Upper lobe of right lung (tissue), 1 donor: ENCODE measurements at places on chromosomes 5 and 9.

- no peak for DNase-seq
These were observed 303.0 kb upstream of the PDE4D start for GRCh38 chr5:60196385-60197113.

GRCh38 chr5:17384181-17384580 is 113.8 kb upstream of the TAF11L2 start:
- no peak for DNase-seq

DNA sequence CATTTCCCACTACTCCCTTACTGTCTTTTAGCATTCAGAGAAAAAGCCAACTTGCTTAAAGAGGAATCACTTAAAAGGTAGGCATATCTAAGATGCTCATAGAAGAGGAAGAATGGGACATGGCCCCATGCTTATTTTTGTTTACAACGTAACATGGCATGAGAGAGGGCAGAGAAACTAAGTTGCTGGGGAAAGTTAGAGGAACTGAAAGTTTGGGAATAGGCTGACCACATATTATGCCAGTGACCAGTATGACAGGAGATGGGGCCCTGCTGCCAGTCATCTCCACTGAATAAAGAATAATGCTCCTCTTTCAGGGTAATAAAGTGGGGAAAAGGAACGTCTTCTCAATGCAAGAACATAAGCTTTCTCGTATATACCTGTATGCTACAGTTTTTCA is 1.9 kb downstream of the PLPP6 start:
- DNase-seq: no peak

- no peak for DNase-seq
These were observed 269.9 kb upstream of the PAPPA start for GRCh38 chr9:115883467-115884329.

- no peak for DNase-seq
These were observed 5.5 kb upstream of the LTC4S start for GRCh38 chr5:179788193-179788854.

- DNase-seq: no peak
These were observed 614.7 kb downstream of the PRELID2 start for GRCh38 chr5:145220481-145220880.

GRCh38 chr5:77046416-77047073 is 16.3 kb downstream of the AGGF1 start:
- DNase-seq: no peak
